ENCODE measurements at places on chromosomes 4 and X.

- DNase-seq: no peak
Observed at GRCh38 chr4:163470391-163470790, 3.2 kb downstream of the TKTL2 start.

GRCh38 chr4:153789741-153790499 is 1.0 kb upstream of the SFRP2 start:
- DNase-seq: no peak

GRCh38 chr4:115361781-115362180 is 248.4 kb upstream of the NDST4 start:
- DNase-seq: no peak

GRCh38 chr4:53905941-53906377 is 158.4 kb downstream of the CHIC2 start:
- DNase-seq: no peak

- no peak for DNase-seq
Observed at GRCh38 chr4:184444953-184445309, 29.4 kb downstream of the IRF2 start.

DNA sequence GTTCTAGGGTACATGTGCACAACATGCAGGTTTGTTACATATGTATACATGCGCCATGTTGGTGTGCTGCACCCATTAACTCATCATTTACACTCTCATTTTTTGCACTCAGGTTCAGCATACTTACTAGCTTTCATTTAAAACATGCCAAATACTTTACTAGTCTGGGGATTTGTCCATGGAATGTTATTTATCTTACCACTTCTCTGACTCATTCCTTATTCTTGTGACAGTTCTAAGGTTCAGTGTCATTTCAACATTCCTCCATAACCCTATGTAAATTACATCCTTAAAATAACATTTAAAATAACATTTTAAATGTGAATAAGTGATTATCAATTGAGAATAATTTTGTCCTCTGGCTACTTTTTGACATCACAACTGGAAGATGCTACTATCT is 19.5 kb upstream of the SYTL5 start:
- DNase-seq: no peak

- DNase-seq: no peak
Observed at GRCh38 chr4:122090989-122091388, 61.1 kb upstream of the BLTP1 start.

- DNase-seq: peak; percentile 14
Observed at GRCh38 chr4:87219632-87220093, 755 bp downstream of the KLHL8 start.

GRCh38 chr4:94181815-94182214 is 25.9 kb upstream of the SMARCAD1 start:
- no peak for DNase-seq

DNA sequence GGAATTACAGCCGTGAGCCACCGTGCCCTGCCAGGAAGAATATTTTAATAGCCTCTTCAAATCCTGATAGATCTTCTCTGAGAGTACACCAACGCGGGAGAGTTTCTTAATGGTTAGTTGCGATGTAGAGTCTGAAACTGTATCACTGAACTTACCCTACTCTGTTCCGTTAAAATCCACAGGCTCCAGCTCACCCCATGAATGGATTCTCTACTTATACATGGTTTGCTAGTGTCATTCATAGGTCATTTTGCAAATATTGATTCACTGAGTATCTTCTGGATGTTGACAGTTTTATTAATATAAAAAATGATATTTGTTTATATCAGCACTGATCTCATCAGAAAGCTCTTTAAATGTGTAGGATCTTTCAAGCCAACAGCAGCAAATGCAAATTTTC is 99.9 kb downstream of the FAM193A start:
- no peak for DNase-seq

DNA sequence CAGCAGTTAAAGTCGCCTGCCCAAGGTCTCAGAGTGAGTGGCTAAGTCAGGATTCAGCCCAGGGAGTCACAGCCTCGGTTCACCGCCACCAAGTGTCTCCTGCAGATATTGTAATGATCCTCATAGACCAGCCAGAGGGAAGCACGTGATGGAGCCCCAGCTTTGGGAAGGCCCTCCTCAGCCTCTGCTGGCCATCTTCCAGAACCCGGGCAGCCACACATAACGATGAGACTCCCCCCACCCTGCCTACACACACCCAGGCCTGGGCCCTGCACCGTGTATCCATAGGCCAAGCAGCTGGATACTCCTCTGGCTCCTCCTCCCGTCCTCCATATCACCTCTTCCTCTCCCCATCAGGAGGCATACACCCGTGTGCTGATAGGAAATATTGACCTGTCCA is 19.6 kb upstream of the SASH3 start:
- no peak for DNase-seq

DNA sequence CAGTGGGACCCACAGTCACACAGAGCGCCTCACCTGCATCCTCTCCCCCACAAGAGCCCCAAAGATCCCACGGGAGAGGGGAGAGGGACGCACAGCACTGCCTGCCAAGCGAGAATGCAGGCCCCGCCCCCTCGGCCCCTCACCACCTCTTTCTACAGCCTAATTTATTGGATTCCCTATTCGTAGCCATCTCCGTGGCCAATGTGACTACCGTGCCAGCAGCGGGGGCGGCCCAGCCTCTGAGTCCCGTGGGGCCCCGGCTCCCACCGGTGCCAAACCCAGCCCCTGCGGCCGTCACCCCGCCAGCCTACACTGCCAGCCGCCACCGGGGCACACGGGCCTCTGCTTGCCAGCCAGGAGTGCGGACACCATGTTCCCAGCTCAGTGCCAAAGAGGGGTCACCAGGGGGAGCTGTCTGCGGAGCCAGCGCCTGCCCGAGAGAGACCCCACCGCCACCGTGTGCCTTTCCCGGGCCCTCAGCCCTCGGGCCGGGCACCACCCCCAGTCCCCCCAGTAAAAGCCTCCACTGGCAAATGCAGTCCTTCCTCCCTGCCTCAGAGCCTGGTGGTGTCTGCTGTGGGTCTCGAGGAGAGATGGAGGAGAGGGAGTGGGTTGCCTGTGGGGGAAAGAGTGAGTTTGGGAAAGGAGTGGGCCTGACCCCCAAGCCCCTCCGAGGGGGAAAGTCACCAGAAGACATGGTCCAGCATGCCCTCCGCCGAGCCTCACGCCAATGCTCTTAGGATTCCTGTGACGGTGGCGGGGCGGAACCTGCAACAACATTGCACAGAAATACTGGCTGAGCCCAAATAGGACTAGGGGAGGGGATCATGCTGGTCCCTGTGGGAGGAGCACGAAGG is 19.6 kb upstream of the PLXNB3 start:
- no peak for DNase-seq
